ENCODE measurements at places on chromosomes 5 and 9.

GRCh38 chr5:84287951-84288350 is 96.7 kb downstream of the EDIL3 start:
- no peak for DNase-seq

DNA sequence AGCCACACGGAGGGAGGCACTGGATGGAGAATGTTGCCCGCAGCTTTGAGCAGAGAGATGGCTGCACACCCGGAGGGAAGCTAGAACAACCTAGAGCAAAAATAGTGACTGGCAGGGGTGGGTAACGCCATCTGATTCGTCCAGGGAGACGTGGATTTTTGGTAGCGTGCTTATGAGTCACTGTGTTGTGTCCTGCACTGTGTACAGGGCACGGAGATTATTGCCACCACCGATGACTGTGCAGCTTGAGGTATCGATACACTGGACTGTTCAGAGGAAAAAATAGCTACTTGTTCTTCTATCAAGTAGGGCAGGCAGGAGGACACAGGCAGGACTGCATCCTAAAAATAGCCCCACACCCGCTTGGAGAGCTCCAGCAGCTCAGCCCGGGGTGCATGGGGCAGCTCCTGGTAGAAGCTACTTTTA is 6.0 kb downstream of the UBE2QL1 start:
- no peak for DNase-seq

DNA sequence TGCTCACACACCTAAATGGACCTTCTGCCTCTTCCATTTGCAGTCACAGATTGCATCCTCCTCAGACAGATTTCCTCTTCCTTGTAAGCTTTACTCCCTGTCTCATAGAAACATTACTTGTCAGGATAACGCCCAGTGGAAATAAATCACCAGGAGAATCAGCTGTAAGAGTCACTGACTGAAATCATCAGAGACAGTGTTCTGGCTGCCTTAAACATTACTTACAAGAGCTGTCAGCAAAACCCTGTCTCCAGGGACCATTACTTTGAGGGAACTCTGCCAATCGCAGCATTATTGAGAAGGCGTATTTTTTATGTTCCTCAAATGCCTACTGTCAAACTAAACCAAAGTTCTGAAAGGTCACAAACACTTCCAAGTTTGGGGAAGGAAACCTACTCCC is 5.9 kb downstream of the DPYSL3 start:
- no peak for DNase-seq

- DNase-seq: no peak
Observed at GRCh38 chr9:4464911-4465513, 25.3 kb upstream of the SLC1A1 start.

DNA sequence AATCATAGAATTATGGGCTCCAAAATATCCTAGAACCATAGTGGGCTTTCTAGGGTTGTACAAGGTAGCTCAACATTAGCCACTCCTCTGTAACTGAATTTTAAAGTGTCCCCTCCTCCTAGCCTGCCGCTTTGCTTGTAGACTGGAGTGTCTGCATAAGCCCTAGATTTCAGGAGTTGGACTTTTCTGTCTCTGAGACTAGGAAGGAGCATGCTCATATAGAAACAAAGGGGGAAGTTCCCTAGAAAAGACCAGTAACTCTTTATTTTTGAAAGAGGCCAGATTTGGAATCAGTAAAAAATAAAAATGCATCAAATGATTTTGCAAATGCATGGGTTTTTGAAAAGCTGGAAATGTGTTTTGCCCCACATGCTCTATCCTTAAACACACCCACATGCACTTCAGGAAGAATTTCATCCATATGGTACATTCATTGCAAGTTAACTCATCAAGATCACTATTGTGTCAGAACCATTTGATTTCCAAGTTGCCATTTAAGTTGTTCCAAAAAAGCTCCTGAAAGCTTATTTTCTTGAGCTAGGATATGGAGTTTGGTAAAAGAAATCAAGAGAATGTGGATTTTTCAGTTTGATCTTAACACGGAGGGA is 121.0 kb upstream of the NR3C1 start:
- DNase-seq: no peak
